Non-pigmented ciliary epithelial cell (primary cell): ENCODE measurements at places on chromosomes 1 and 21.

DNA sequence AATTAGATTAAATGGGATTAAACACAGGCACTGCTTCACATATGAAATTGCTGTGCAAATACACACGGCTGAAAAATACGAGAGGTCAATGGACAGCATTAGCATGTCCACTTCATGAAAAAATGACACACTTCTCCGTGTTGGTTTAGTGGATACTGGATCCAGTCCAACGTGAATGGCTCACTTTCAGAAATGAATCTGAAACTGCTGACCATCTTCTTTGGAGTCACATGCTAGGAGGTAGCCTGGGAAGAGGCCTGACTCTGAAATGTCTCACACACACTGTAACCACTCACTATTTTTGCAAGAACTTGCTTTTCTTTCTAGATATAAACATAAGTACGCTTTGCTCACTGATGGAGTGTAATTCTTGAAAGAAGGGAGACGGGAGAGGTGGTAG is 127.3 kb downstream of the HLCS start:
- DNase-seq: peak; percentile 22

GRCh38 chr1:109508001-109508872 is 1.3 kb downstream of the AMIGO1 start:
- DNase-seq: no peak

DNA sequence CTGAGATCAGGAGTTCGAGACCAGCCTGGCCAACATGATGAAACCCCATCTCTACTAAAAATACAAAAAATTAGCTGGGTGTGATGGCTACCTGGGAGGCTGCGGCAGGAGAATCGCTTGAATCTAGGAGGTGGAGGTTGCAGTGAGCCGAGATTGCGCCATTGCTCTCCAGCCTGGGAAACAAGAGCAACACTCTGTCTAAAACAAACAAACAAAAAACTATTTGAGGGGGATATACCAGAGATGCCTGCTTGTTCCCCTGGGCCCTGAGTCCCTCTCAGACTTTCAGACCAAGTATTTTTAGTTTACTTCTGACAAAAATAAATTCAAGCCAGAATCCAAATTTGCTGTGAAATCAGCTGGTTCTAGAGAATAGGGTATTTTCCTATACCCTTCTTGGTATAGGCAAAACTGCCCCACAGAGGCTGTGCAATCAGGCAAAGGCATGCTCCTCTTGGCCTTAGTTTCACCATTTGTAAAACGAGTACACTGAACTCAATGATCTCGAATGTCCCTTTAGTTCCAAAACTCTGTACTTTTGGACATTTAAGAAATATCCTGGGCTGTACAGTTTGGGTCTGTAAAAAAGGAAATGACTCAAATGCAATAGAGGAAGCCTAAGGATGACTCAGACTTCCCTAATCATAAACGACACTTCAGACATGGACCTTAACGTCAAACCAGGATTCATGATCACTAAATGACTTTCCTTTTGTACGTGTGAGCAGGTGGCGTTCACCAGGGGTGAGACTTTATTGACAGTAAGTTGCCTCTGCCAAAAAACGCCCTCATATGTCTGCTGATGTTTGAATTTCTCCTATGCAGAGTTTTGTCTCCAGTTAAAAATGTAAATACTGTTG is 16.1 kb downstream of the ENSA start:
- DNase-seq: peak; percentile 67

- no peak for DNase-seq
These were observed 113.0 kb downstream of the OSBPL9 start for GRCh38 chr1:51729824-51730301.
